ENCODE measurements at places on chromosomes 7 and 10.

DNA sequence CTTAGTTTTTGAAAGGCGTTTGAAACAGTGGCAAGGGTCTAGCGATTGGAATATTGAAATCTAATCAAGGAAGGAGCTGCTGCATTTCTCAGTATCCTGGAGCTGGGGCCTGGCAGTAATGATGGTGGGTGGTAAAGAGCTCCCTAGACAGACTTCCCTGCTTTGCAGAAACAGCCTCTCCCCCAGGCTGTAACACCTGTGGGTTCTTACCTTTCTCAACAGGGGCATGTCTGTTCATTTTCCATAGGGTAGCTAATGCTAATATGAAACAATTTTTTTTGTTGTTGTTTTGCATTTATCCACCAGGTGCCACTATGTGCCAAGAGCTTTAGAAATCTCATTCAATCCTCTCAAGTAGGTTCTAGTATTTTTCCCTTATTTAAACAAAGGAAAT lies 345.5 kb downstream of the REEP3 start:
- no peak for DNase-seq

- DNase-seq = no peak
Observed at GRCh38 chr7:12993025-12993424, 305.6 kb downstream of the ARL4A start.

- no peak for DNase-seq
Observed at GRCh38 chr10:110002801-110003523, 4.8 kb upstream of the ADD3 start.

GRCh38 chr7:23662124-23662983 lies 17.6 kb upstream of the FAM221A start:
- DNase-seq = no peak

DNA sequence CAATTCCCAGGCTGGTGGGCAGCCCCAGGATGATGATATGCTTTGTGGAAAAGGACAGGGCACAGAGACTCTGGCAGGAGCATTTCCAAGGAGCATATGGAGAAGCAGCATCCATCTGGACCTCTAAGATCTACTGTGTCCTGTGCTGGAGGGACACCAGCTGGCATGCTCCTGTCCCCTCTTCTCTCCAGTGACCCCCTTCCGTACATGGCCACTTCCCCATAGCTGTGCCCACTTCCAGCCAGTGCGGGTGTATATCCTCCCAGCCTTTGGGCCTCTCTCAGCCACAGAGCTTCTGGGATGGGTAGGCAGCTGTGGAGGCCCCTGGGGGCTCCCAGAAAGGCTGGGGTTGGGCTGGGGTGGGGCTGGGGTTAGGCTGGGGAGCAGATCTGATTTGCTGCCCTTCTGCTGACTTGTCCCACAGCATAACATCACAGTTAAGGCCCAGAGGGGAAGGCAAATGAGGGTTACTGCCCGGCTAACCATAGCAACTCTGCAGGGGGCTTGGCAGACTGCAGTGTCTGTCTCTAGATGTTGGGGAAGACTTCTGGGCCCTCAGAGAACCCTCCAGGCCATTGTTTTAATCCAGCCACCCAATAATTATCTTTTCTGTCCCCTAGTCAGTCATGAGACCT lies 6.3 kb downstream of the NPFFR1 start:
- no peak for DNase-seq

- no peak for DNase-seq
Observed at GRCh38 chr10:34219753-34220548, 595.1 kb downstream of the PARD3 start.

- no peak for DNase-seq
Observed at GRCh38 chr10:84783909-84784308, 455.5 kb downstream of the CCSER2 start.

- no peak for DNase-seq
Observed at GRCh38 chr7:95441042-95441823, 6.4 kb upstream of the PON2 start.

DNA sequence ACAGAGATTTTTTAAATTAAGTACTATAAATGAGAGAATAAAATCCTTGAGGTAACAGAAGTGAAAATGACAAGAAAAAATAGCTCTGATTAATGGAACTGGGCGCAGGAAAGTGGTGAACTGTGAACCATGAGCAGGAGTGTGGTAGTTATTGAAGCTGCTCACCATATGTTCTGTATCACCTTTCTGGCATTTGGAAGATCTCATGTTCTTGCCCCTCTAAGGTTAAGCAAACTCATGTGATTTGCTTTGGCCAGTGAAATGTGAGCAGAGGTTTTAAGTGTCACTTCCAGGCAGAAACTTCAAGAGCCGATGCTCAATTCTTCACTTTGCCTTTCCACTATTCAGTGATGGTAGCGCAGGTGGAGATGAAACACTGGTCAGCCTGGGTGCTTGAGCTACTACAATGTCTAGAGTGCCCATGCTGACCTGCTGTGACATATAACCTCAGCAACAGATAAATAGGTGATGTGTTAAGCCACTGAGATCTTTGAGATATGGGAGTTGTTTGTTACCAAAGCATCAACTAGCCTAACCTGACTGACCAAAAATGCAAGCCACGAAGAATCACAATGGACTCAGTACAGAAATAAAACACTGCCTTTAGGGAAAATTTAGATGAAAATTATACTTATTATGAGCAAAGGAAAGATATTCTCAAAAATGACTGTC lies 18.4 kb downstream of the MTPAP start:
- no peak for DNase-seq

GRCh38 chr7:120272261-120272660 lies 714 bp upstream of the KCND2 start:
- no peak for DNase-seq

GRCh38 chr7:88217675-88218428 lies 2.0 kb downstream of the SRI start:
- no peak for DNase-seq

DNA sequence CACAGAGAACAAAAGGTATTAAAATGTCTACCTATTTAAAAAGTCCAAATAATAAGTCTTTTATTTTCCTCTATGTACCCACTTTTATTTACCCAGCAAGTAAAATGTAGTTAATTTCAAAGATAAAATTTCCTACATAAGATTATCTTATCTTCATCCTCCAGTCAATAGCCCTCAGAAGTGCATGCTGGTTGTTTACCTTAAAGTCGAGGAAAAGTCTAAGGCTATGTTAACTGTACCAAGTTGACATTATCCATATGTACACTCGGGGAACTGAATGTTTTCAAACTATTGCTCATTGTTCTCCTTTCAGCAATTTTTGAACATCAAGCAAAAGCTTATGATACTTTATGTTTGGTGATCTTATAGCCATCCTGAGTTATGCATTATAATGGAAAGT lies 24.1 kb upstream of the LIPF start:
- no peak for DNase-seq

DNA sequence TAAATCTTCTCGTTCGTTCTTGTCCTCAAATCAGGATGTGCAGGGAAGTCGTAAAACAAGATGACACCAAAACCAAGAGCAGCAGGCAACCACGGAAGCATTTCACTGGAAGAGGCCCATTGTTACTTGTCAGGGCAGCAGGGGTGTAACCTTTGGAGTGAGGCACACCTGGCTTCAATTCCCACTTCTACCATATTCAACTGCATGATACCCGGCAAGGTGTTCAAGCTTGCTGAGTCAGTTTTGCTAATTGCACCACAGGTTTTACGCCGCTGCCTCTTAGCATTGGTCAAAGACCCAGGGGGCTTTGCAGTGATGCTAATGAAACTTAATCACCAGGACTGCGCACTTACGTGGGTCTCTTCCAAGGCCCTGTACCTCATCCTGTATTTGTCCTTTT lies 50.0 kb upstream of the PTER start:
- DNase-seq = no peak

DNA sequence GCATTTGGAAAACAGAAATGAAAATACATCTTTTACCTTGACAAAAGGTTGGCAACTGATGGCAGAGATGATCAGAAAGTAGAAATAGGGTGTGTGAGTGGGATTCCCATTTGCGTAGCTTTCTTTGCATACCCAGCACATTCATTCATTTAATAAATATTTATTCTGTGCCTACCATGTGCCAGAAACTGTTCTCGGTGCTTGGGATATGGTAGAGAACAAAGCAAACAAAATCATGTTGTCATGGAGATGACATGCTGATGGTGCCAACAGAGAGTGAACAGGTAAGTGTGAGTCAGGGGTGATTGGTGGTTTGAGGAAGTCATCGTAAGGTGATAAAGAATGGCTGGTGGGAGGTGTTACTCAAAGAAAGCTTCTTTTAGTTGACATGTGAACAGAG lies 45.4 kb downstream of the CACNB2 start:
- no peak for DNase-seq

GRCh38 chr10:7231509-7232414 lies 179.1 kb downstream of the SFMBT2 start:
- DNase-seq = no peak

GRCh38 chr10:35922876-35923600 lies 280.9 kb upstream of the FZD8 start:
- no peak for DNase-seq

DNA sequence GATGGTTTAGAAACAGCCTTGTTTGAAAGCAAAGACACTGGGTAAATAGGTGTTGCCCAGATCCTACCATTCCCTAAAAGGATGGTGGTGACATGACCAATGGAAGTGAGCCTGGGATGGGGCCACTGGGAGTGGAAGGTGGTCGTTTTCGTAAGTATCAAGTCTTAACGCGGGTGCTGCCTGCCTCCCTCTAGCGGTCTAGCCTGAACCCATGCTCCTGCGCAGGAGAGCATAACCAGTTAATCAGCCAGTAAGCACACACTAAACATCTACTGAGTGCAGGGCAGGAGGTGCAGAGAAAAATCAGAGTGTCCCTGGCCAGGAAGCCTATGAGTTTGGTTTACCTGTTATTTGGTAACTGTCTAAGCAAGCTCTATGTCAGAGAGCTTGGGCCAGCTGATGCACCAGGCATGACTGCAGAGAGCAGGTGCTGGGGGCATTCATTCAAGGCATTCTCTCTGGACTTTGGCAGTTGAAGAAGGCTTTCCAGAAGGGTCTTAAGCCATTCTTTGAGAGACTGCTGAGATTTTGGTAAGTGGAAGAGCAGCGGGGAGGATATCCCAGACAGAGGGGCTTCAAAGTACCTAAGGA lies 930 bp downstream of the GARIN1A start:
- DNase-seq = no peak

DNA sequence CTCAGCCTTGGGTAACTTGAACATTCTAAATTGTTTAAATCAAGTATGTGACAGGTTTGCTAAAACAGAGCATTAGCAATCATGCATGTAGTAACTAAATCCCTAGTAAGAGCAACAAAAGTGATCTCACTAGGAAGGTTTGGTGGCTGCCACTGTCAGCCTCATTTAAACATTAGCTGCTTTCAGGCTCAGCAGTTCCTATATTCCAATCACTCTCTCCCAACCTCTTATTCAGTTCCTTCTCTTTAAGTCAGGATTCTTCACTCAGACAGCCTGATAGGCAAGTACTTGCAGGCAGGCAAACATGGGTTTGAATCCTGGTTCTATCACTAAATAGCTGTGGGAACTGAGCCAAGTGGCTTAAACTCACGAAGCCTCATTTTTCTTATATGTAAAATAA lies 3.6 kb downstream of the CREB3L2 start:
- no peak for DNase-seq

- DNase-seq = no peak
Observed at GRCh38 chr7:66871076-66871475, 49.9 kb upstream of the TMEM248 start.

DNA sequence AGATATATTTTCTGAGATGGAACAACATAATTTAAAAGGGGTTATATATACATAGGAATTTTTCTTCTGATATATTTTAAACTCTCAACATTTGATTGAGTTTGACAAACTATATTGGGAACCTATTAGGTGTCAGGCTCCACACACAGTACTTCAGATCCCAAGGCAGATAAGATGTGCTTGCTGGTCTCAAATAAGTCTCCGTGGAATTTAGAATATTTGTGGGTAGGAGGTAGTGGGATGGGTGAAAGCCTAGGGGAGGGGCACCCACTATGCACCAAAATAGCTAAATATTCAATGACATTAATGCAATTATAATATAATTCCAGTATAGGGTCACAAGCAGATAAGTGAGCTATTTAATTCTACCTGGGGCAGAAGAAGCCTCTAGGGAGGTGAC lies 81.5 kb downstream of the ARL4A start:
- DNase-seq = no peak

- DNase-seq = no peak
Observed at GRCh38 chr10:58755340-58755610, 242.6 kb downstream of the BICC1 start.

DNA sequence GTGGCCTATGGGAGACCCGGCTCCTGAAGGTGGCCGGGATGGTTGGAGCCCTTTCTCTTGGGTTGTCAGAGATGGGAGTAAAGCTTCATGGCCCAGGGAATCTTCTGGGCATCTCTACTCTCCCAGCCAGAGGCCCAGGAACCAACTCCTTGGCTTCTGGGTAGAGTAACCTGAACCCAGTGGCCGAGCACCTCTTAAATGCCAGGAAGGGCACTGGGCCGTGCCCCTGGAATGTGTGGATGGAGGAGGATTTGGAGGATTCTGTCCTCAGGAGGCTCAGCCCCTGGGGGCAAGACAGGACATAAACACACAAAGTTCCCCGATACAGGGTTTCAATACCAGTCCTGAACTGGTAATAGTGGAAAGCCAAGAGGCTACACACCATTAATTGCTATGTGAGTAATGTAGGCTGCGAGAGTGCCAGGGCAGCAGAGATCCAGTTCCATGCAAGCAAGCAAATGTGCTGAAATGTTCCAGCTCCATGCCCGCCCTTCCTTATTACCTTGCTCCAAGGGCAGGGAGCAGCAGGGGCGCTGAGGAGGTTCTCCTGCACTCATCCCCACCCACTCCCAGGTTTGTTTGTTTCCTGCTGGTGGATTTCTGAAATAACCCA lies 1.2 kb downstream of the PALD1 start:
- DNase-seq = no peak

DNA sequence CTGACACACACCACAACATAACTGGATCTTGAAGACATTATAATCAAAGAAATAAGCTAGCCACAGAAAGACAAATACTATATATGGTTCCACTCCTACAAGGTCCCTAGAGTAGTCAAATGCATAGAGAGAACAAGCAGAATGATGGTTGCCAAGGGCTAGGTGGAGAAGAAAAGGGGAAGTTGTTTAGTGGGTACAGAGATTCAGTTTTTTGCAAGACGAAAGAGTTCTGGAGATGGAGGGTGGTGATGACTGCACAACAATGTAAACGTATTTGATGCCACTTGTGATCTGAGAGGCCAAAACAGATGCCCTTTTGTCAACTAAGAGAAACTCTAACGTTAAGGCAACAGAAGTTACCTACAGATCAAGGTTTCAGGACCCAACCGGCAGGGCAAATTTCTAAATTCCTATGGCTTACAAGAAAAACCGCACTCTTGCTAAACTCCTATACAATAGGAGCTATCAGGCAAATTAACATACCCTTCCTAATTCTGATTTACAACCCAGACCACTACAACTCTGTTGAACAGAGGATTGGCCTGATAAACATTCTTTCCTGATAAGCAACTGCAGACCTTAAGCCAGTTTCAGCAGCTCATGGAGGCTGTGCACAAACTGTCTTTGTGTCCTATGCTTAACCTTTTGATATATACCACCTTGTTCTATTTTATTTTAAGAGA lies 69.0 kb downstream of the FAM107B start:
- DNase-seq = no peak

- no peak for DNase-seq
Observed at GRCh38 chr7:91066627-91067026, 197.6 kb upstream of the FZD1 start.

- no peak for DNase-seq
Observed at GRCh38 chr10:34906067-34906965, 91.2 kb upstream of the PARD3 start.

All from activated T-cell treated with anti-CD3 and anti-CD28 coated beads for 24 hours (primary cell).